PC-3 (cell line): ENCODE measurements at places on chromosomes 3 and 15. TPM values are rescaled to one million over a fixed set of nuclear protein-coding genes. Genes with fewer than 3 reads are reported as not detected.

TRPC1 gene
- total RNA-seq, result 1.7 and 1.9 TPM in 2 replicates

ATP2B2 gene
- not detected in 2 replicates for total RNA-seq

GP9 gene
- not detected in 2 replicates for total RNA-seq

DNAH1 gene
- total RNA-seq, result 2.2 and 3.3 TPM in 2 replicates

IL17RD gene
- 3.1 and 3.7 TPM in 2 replicates for total RNA-seq

RBP2 gene
- not detected in 2 replicates for total RNA-seq

PPP2R3A gene
- total RNA-seq, result 9.4 and 12.3 TPM in 2 replicates

HYAL1 gene
- 0.23 and 1.3 TPM in 2 replicates for total RNA-seq

GPR62 gene
- not detected in 2 replicates for total RNA-seq

PCOLCE2 gene
- 17.3 and 23.9 TPM in 2 replicates for total RNA-seq

CD80 gene
- total RNA-seq, result not detected in 2 replicates

FBXW12 gene
- total RNA-seq, result not detected in 2 replicates

CCR9 gene
- not detected in 2 replicates for total RNA-seq

ZNF148 gene
- total RNA-seq, result 18.1 and 23.3 TPM in 2 replicates

THRB gene
- total RNA-seq, result 7.0 and 9.7 TPM in 2 replicates

ACAN gene
- total RNA-seq, result not detected in 2 replicates

PPIB gene
- total RNA-seq, result 410 and 450 TPM in 2 replicates

CCDC54 gene
- total RNA-seq, result not detected in 2 replicates

BNC1 gene
- total RNA-seq, result 0.92 and 2.4 TPM in 2 replicates

CAND2 gene
- 2.4 and 4.8 TPM in 2 replicates for total RNA-seq

RLBP1 gene
- not detected in 2 replicates for total RNA-seq

TGM4 gene
- 0.46 and 1.2 TPM in 2 replicates for total RNA-seq

OXTR gene
- 21.5 and 23.1 TPM in 2 replicates for total RNA-seq

ABHD17C gene
- total RNA-seq, result 10.3 and 14.2 TPM in 2 replicates

ARL14 gene
- total RNA-seq, result 3.9 and 4.2 TPM in 2 replicates
